ENCODE measurements at places on chromosomes 5 and 9.

DNA sequence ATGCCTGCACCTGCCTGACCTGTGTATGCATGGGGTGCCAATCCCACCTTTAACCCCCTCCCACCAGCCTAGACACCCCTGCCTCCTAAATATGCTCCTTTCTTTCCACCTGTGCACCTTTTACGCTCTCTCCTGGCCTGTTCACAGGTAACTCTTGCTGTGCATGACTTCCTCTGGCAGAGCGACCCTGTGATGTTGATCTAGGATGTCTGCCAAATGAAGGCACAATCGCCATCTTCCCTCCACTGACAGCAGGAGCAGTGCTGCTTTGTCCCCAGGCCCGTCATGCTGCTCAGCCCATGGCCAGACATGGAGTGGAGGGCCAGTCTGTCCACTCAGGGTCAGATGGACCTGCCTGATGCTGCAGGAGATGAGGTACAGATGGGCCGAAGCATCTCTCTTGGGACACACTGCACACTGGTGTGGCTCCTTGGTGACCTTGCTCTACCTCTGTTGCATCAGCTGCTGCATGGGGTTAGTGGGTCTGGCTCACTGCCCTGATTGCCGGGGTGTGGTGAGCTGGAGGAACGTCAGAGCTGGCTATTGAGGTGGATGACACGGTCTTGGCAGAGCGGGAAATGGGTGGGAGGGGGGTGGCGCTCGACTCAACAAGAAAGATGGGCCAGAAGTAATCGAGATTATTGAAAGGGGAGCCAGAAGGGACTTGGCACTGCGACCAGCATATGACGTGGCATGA is 101.7 kb upstream of the PITX1 start:
- no peak for DNase-seq

DNA sequence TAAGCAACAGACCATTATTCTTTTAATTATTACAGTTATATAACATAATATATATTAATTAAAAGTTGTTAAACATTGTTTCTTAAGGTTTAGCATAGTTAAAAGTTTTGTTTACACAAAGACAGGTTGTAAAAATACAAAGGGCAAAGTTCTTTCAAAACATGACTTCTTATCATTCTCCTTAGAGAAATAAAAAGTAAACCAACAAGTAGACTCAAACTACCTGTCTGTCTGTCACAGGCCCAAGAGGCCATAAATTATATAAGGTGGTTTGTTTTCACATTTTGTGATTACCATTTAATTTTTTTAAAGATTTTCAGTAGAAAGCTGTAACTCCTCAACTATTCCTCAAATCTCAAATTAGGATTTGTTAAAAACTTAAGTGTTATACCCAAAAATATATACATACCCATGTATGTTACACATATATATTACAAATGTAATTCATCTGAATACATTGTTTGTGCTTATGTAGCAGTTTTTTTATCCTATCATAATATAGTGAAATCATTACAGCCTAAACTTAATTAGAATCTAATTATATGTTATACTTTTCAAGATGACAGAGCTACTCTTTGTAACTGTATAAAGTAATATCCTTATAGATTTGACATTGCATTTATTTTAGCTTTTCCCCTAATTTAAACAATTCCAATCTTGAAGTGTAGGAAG is 93.8 kb upstream of the GRHPR start:
- DNase-seq = no peak

GRCh38 chr9:136287960-136288753 is 15.7 kb downstream of the CCDC187 start:
- DNase-seq = no peak

DNA sequence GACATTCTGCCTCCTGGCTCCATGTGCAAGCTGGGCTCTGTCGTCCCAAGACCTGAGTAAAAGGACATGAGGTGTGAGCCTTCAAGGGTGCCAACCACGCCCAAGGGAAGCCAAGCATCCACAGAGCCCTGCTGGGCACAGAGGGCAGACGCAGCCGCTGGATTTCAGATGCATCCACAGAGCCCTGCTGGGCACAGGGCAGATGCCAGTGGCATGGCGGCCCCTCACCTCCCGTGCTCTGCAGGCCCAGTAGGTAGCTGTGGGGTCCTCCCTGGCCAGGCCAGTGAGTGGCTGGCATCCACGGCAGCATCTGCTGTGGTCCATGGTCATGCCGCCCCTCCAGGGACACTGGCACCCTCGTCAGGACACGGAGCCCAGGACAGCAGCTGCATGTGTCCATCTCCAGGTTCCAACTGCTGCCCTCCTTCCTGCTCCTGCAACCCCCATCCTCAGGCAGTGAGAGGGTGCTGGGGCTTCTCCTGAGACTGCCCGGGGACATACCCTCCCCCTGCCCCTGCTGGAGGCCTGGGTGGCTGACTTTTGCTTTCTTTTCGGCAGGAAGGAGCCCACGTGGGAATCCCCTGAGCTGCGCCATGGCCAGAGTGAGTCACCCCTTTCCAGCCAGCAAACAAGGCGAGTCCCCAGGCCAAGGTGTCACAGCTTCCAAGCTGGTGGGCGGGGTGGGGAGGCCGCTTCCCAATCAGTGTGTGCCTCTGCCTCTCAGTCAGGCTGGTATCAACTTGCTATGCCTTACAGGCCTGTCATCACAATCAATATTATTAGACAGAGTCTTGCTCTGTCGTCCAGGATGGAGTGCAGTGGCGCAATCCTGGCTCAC is 4.0 kb upstream of the TRAF2 start:
- no peak for DNase-seq

DNA sequence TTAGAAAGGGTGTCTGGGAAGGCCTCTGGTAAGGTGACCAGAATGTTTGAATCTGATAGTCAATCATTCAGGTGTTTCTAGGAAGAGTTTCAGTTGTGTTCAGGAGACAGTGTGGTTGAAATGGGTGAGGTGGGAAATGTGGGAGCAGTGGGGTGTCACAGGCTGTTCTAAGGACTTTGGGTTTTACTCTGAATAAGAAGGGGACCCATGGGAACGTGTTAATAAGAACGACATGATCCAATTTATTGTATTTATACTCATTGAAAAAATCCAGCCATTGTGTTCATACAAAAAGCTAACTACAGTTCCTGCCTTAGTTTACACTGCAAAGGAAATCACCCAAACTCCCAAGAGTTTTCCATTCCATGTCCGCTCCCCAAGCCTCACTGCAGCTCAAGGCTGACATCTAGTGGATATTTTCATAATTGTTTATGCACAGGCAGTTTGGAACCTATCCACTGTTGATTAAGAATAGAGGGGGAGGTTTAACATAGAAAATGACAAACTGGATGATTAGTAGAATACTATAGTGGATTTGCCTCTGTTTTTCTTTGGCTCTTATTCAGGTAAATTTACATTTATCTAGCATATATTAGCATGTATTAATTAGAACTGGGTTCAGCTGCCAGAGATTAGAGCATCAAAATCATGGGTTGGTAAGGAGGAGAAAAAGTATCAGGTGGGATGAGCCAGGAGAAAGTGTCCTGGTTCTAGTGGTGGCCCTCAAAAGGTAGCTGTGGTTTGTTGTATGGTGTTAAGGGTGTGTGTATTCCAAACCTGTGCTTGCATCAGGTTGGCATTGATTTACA is 17.7 kb downstream of the CAVIN4 start:
- no peak for DNase-seq

- DNase-seq = no peak
These were observed 2.1 kb downstream of the GTF3C4 start for GRCh38 chr9:132672413-132672690.

DNA sequence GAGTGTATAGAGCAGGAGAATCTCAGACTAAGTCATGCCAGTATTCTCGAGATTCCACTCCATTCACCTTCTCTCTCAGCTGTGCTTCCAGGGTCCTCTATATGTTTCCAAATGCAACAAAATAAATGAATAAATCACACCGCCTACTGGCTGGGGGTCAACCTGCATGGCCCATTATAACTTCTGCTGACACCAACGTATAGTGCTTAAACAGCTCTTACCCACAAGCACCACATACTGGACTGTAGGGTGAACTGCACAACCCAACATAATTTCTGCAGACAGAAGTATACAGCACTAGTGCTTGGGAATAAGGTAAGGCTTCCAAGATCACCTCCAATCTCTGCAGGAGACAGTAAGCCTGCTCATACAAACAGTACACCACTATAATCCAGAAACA is 33.1 kb upstream of the HTR4 start:
- DNase-seq = no peak

GRCh38 chr5:83724001-83724400 is 3.3 kb upstream of the HAPLN1 start:
- DNase-seq = no peak

GRCh38 chr9:100029251-100029650 is 69.5 kb downstream of the ERP44 start:
- no peak for DNase-seq

DNA sequence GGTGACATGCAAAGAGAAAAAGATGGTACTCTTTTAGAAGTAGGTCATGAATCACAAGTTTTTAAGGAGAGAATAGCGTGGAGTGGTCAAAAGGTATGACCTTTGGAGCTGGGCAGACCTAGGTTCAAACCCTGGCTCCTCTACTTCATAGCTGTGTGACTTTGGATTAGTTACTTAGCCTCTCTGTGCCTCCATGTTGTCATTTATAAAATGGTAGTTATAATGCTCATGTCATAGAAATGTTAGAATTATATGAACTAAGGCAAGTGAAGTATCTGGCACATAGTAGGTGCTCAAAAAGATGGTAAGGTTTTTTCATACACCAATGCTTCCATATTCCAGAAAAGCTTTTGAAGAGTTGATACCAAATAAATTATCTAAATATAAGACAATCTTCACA is 7.3 kb downstream of the F2R start:
- no peak for DNase-seq

GRCh38 chr5:153991168-153991567 is 47.5 kb downstream of the FAM114A2 start:
- DNase-seq = no peak

DNA sequence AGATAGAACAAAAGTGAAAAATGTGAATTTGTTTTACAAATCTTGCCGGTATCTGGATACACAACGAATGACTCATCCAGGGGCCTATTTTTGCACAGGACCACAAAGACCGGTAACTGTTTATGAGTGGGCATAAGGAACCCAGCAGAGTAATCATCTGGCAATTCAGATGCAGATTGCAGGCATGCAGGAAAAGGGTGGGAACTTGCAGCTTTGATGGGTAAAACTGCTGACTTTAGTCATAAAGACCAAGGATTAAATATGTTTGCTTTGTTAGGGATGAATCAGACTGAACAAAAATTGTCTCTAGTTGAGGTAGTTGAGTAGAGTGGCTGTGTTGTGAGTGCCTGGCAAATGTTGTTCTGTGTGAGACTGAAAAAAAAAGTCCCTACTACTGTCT is 309.6 kb upstream of the CCNH start:
- DNase-seq = no peak

DNA sequence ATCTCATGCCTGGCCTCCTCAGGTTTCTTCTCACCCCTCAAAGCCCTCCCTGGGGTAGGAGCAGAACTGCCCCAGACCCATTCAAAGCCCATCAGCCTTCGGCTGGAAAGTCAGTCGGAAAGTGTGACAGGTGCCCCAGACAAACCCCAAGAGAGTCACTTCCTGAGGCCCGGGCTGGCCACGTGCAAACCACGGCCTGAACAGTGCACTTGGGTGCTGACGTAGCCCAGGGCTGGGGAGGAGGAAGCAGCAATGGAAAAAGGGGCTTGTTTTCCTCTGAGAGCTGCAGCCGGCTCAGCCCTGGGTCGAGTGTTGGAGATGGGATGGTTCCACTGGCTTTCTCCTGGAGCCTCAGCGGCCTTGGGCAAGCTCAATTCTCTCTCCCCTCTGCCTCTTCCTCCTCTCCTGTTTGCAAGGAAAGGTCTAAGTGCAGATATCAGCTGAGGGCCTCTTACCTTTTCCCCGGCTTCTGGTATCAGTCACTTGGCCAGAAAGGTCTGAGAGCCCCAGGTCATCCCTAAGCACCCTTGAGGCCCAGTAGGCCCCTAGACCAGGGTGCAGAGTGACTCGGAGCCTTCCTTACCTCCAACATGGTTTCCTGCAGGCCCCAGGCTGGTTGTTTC is 5.9 kb upstream of the EGR1 start:
- no peak for DNase-seq

GRCh38 chr5:58751222-58751837 is 168.5 kb downstream of the RAB3C start:
- no peak for DNase-seq

DNA sequence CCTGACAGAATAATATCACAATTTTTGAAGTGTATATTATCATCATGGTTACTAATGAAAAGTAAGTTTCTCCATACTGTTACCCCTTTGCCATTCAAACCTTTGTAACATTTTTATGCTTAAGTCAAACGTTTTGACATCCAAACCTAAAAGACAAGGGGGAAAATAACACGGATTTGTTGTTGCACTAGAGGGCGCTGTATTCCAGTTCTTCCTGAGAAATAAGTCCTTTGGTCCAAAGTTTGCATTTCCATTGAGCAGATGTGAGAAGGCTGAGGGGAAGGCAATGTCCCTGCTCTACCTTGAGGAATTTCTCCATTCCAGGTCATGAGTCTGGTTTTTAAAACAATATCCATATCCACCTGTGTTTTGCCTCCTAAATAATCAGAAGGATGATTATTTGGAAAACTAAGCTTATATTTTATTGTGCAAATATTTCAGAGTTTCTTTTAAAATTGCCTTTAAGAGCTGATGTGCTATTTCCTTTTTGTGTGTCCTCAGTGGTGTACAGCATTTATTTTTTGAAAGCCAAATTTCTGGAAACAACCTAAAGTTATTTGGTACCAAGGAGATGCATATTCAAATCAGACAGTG is 9.7 kb downstream of the LECT2 start:
- peak; percentile 58 for DNase-seq

DNA sequence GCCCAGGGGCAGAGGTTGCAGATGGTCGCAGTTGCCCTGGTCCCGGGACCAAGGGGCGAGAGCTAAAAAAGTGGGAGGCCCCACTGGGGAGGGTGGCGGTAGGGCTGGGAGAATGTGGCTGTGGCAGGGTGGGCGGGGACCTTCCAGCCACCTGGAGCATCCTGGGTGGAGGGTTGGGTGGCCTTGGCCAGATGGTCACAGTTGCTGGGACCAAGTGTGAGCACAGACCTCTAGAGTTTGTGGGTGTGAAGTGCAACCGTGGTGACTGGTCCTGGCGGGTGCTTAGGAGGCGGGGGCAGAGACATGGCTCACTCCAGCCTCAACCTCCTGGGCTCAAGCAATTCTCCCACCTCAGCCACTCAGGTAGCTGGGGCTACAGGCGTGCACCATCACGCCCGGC is 5.7 kb upstream of the TRAF2 start:
- no peak for DNase-seq

DNA sequence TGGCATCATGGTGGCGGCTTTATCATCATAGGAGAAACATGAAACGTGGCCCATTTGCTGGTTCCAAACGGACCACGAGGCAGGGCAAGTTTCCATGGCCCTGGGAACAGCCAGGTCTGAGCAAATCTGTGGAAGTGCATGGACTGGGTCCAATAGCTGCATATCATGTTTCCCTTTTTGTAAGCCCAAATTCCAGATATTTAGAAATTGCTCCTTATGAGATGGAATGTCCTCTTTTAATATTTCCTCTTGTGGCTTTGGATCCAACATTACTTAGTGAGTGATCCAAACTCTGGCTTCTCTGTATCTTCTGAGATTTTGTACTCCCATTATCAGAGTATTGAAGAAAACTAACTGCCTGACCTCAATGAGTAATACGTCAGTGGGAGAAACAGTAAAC is 79.8 kb upstream of the FBXL7 start:
- DNase-seq = no peak

All from fibroblast of skin of left biceps (primary cell).